ENCODE measurements at places on chromosomes 12 and 14. TPM values are rescaled to one million over a fixed set of nuclear protein-coding genes. Genes with fewer than 3 reads are reported as not detected.

The NDUFB1 gene
- 209 TPM for total RNA-seq

DNA sequence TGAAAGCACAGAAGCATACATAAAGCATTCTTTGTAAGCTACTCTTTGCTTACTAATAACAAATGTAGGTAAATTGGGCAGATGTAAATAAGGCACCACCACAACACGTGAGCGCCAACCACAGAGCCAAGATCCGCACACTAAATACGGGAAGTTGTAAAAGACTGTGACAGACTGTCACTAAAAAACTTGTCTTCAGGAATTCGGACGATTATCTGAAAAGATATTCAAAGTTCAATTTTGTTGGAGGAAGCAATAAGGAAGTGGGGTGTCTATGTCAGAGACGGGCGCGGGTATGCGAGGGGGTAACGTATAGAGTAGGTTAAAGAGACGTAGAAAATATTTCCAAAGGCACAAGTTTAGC, 1.5 kb upstream of the HSP90B1 start:
- no peak for DNase-seq

DNA sequence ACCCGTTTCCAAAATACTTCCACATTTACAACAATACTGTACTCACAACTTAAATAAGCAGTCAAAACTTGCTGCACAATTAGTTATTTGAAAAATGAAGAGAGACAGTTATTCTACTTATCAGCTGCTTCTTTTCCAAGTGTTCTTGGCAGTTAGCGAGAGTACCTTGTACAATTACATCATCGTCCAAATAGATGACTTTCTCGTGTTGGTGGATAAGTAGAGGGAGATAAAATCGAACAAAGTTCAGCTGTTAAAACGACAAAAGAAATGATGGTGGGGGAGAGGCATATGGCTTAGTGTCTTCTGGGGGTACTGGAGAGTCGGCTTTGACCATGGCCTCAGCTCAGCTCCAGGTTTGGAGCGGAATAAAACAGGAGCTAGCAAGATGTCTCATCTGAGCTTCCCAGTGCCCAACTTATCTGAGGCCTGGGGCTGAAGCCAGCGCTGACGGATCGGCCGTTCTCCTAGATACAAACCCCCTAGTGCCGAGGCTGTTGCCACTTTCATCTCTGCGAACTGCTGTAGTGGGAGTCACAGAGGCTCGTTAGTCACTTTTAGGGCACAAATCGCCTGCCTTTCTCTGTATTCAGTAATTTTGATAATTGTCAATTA, 31.7 kb downstream of the TDG start:
- DNase-seq: no peak

- DNase-seq: no peak
These were observed 286.4 kb upstream of the AMIGO2 start for GRCh38 chr12:47366157-47366556.

DNA sequence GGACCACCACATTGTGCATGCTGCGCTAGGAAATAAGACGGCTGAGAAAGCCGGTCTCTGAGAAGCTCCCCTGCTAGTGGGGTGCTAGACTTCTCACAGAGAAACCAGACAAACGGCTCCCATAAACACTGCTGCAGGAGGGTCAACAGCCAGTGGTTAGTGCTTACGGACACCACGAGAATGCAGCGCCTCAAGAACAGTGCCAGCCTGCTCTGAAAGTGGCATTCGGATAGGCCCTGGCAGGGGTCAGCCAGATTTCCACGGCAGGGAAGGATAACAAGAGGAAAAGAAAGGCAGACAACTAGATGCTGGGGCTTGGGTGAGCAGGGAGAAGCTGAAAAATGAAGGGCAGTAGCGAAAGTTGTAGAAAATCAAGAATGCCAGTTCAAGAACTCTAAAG, 26.4 kb downstream of the PPTC7 start:
- DNase-seq: no peak

GRCh38 chr14:36224176-36224575, 47.7 kb upstream of the PTCSC3 start:
- DNase-seq: no peak

All from foreskin keratinocyte (primary cell).